ENCODE measurements at places on chromosomes 1 and 21.

- DNase-seq = no peak
These were observed 135.6 kb downstream of the GPATCH2 start for GRCh38 chr1:217495249-217495648.

- DNase-seq = no peak
These were observed 1.1 kb upstream of the SLC2A7 start for GRCh38 chr1:9027307-9027706.

GRCh38 chr1:78304761-78305160 lies 186.0 kb upstream of the PTGFR start:
- DNase-seq = no peak

- no peak for DNase-seq
These were observed 146.5 kb downstream of the SLC45A1 start for GRCh38 chr1:8464377-8464776.

GRCh38 chr21:34950980-34951379 lies 98.1 kb downstream of the RUNX1 start:
- no peak for DNase-seq

- DNase-seq = no peak
These were observed 67.3 kb downstream of the ELAVL4 start for GRCh38 chr1:50175719-50176639.

GRCh38 chr1:18940303-18941020 lies 16.0 kb downstream of the IFFO2 start:
- DNase-seq = no peak

GRCh38 chr1:1079408-1080121 lies 5.5 kb upstream of the RNF223 start:
- DNase-seq = peak; percentile 40

GRCh38 chr1:175204330-175204729 lies 11.8 kb upstream of the KIAA0040 start:
- no peak for DNase-seq

All from NT2/D1 (cell line).